ENCODE measurements at places on chromosomes 6 and 20. TPM values are rescaled to one million over a fixed set of nuclear protein-coding genes. Genes with fewer than 3 reads are reported as not detected.

- DNase-seq: no peak
Measured at GRCh38 chr20:14445310-14445709, 107.9 kb upstream of the FLRT3 start.

WFDC12 gene
- polyA plus RNA-seq: not detected

- DNase-seq: no peak
Measured at GRCh38 chr6:11040134-11040533, 4.0 kb downstream of the ELOVL2 start.

- DNase-seq: no peak
Measured at GRCh38 chr20:22515264-22515663, 69.1 kb downstream of the FOXA2 start.

- DNase-seq: no peak
Measured at GRCh38 chr20:23879811-23880374, 345 bp upstream of the CST5 start.

GRCh38 chr20:33465481-33466302 is 22.1 kb upstream of the SNTA1 start:
- DNase-seq: no peak

- no peak for DNase-seq
Measured at GRCh38 chr20:8330785-8331695, 199.0 kb downstream of the PLCB1 start.

DNA sequence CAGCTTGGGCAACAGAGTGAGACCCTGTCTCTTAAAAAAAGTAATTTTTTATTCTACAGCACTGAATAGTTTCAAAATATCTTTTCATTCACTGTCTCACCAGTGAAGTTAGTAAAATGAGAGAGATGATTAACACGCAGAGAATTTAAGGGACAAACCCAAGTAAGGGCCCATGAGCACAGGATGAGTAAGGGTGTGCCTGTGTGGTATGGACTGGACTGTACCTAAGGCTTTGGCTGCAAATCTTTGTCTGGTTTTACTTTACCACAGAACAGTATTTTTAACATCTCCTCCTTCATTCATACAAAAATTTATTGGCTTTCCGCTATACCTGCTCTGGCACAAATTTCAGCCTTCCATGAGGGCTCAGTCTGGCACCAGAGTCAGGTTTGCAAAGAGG is 433.3 kb downstream of the UTRN start:
- DNase-seq: no peak

All from muscle of back (tissue), 13 donors.